ENCODE measurements at places on chromosomes 3 and 15.

- no peak for DNase-seq
Observed at GRCh38 chr3:27311400-27311799, 57.8 kb downstream of the NEK10 start.

- DNase-seq: peak; percentile 7
Observed at GRCh38 chr15:34886134-34886533, 83.4 kb downstream of the AQR start.

DNA sequence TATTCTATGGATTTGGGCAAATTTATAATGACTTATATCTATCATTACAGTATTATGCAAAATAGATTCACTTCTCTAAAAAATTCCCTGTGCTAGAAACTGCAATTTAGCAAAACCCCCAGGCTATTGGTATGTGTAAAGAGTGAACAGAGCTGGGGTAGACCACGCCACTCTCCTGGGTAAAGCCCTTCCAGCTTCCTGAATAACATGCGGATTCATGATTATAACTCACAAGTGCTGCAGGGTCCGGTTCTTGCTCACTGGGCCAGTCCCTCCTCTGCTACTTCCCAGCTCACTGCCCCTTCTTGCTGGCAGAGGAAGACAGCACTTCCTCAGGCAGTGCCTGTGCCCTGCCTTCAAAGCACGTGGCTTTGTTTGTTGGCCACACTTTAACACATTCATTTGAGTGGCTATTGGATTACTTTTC, 4.1 kb downstream of the CD80 start:
- DNase-seq: no peak

GRCh38 chr3:188568736-188569135, 414.8 kb downstream of the LPP start:
- DNase-seq: no peak

- peak; percentile 38 for DNase-seq
Observed at GRCh38 chr3:42159706-42160472, 68.7 kb downstream of the TRAK1 start.

GRCh38 chr3:82000773-82001172, 239.3 kb upstream of the GBE1 start:
- DNase-seq: no peak

GRCh38 chr15:99473981-99474906, 91.5 kb upstream of the MEF2A start:
- DNase-seq: no peak

GRCh38 chr3:168121184-168122017, 25.7 kb upstream of the GOLIM4 start:
- peak; percentile 81 for DNase-seq

DNA sequence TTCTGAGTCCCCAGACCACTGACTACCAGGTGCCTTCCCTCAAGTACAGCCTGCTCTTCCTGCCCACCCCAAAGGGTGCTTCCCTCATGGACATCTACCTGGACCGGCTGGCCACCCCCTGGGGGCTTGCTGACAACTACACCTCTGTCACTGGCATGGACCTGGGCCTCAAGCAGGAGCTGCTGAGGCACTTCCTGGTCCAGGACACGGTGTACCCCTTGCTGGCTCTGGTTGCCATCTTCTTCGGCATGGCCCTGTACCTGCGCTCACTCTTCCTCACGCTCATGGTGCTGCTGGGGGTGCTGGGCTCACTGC, 9.3 kb downstream of the DISP2 start:
- DNase-seq: no peak

DNA sequence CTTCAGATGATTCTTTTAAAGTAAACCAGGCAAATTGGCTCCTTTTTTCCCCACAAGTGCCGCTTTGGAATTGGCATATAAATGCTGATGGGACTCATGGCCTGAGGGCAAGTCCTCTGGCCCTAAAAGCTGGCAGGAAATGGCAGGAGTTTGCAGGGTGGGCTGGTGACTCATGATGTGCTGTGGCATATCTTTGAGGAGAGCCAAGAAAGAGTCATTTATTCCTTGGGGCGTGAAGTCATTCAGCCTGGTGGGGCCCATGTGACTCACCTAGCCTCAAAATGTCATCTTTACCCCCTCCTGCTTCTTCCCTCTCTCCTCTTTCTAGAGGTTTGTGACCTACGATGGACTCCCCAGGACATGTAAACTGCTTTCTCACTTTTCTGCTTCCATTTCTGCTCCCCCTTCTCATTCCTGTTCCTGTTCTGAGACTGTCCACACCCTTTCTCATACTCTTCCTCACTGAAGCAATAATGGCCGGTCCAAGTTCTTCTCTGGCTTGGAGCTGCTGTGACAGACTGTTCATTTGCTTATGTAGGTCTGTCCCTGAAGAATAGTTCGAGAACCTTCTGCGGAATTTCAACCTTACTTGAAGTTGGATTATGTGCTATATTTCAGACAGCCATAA, 326.1 kb downstream of the SATB1 start:
- DNase-seq: peak; percentile 54

- DNase-seq: no peak
Observed at GRCh38 chr15:57025264-57025926, 107.0 kb downstream of the TCF12 start.

GRCh38 chr3:11643201-11643603, 513 bp downstream of the VGLL4 start:
- peak; percentile 59 for DNase-seq

GRCh38 chr3:67540198-67540894, 114.1 kb downstream of the SUCLG2 start:
- no peak for DNase-seq

GRCh38 chr3:196757876-196758739, 18.5 kb downstream of the PAK2 start:
- DNase-seq: no peak

GRCh38 chr15:95990833-95991232, 339.7 kb upstream of the NR2F2 start:
- DNase-seq: no peak

- DNase-seq: no peak
Observed at GRCh38 chr3:172713316-172713715, 2.4 kb upstream of the NCEH1 start.

DNA sequence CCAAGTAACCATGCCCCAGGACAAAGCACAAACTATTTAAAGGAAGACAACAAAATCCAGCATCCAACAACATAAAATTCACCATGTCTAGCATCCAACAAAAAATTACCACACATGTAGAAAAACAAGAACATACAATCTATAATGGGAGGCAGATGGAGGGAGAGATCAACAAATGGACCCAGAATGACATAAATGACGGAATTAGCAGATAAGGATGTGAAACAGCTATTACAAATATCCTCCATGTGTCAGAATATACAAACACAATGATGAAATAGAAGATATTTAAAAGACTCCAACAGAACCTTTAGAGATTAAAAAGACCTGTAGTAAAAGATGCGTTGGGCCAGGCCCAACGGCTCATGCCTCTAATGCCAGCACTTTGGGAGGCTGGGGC, 10.8 kb downstream of the LYSMD4 start:
- no peak for DNase-seq

- no peak for DNase-seq
Observed at GRCh38 chr3:3105815-3106214, 4.4 kb downstream of the IL5RA start.

DNA sequence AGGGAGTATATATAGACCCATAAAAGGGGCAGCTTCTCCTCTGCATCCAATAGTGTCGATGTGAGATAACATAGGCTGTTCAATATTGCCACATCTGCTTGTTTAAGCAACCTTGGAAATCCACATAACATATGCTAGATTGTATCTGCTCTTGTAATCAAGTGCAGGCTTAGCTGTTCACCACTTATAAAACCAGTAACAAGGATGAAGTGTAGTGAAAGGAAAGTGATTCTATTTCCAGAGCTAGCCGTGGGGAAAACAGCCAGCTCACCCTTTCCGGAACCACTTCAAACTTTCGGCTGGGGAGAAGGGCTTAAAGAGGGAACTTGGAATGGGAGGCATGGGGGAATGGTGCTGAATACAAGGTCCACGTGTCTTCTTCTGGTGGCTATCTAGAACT, 204.0 kb downstream of the TAFA4 start:
- peak; percentile 31 for DNase-seq

- no peak for DNase-seq
Observed at GRCh38 chr3:105835606-105836005, 33.2 kb downstream of the CBLB start.

DNA sequence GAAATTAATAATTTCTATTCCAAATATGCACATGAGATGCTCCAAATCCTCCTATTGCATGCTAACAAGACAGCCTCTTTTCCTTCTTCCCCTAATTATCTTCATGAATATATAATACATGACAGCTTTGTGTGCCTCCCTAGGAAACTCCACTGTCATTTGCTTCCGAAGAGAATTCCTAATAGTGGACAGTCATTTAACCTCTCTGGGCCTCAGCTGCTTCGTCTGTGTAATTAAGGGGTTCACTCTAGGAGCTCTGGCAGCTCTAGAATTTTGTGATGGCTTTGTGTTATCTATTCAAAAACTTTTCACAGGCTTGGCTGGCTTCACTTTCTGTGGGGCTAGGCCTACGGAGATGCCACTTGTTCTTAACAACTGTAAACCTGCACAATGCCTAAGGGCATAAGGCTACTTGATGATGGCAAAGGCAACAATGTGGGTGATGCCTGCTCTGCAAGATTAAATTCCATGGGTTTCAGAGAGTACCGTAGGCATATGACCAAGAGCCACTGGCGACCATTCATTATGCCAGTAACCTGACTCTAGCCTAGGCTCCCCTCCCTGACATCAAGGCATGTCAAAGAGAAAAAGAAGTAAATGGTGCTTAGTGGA, 333.8 kb upstream of the UMPS start:
- DNase-seq: no peak

DNA sequence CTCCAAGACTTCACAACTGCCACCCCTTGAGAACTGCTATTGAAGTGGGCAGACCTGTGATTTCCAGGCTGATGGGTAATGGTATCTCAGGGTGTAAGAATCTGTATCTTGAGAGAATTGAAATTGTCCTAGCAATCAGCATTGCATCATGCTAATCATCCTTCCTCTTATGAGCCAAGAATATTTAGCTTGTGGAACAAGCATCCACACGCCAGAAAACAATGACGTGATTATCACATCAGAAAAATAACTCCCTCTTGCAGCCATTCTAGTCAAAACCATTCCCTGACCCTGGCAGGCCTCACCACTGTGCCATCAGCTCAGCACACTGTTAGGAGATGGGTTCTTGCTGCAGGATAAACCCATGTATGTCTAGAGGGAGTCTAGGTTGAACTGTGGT, 6.7 kb downstream of the BCL2L10 start:
- no peak for DNase-seq

DNA sequence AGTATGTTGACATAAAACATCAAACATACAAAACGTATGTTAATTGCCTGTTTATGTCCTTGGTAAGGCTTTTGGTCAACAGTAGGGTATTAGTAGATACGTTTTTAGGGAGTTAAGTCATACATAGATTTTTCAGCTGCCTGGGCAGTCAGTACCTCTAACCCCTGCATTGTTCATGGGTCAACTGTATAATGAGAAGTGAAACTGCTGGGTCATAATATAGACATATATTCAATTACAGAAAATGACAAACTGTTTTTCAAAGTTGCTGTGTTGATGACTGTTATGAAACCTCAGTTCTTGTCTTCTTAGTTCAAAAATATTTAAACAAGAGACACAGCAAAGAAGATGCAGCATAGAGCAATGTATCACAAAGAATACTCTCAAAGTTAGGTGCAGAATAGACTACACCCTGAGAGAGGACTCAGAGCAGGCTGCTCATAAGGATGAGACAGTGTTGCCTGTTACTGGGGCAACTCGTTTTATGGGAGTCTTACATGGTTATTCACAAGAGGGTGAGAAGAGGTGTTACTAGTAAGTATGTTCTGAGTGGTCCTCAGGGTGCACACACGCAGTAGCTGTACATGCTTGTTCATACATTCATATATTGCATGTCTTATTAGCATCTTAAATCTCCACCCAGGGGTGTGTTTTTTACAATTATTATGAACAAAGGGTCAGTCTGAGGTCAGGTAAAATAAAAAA, 53.1 kb upstream of the ADAMTS17 start:
- DNase-seq: no peak

DNA sequence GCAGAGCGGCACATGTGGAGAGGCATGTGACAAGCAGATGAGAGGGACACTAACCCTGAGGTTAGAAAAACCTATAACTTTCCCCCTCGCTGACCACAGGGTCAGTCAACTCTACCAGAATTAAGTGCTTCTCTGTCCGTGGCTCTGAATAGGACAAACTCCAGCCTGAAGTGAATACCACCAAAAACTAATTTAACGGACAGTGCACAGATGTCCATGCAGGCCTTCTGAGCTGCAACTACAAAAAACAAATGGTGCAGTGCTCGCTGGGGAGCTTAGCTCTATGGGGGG, 59.3 kb downstream of the ADCY5 start:
- no peak for DNase-seq

DNA sequence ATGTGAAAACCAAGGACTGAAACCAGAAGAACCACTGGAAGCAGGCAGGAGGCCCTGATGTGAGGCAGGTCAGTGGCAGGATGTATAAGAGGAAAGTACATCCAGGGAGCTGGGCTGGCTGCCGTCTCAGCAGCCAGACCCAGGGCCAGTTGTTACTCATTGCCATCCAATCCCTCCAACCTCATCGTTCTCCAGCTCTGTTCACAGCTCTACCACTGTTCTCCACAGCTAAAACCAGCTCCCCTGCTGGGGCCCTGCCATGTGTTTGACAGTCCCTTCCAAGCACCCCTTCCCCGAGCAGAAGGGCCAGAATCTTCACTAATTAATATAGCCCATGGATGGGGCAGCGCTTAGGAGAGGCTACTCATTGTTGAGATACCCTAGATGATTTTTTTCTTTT, 206.6 kb downstream of the MECOM start:
- DNase-seq: no peak

GRCh38 chr15:99986297-99987118, 253.3 kb upstream of the LYSMD4 start:
- no peak for DNase-seq

- no peak for DNase-seq
Observed at GRCh38 chr3:3806856-3807255, 7.6 kb downstream of the LRRN1 start.

GRCh38 chr3:5005367-5005766, 26.1 kb downstream of the BHLHE40 start:
- no peak for DNase-seq

DNA sequence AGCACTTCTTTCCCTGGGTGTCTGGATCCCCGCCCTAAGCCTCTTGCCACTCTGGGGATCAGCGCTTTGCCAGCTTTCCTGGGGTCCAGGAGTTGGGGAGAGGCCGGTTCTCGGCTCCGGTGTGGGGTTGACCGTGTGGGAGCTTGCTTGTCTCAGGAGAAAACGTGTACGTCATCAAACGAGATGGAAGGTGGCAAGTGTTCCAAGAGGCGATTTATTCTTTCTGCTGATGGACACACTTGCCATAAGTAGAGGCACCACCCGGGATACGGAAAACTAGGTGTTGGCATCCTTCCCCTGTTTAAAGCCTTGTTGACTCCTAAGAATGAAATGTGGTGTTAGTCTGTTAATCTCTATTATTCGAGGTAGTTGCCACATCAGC, 295 bp downstream of the ZWILCH start:
- no peak for DNase-seq

GRCh38 chr15:89091627-89092220, 3.5 kb downstream of the ABHD2 start:
- no peak for DNase-seq

- DNase-seq: no peak
Observed at GRCh38 chr3:17044855-17045254, 160.1 kb downstream of the PLCL2 start.

GRCh38 chr15:33795070-33795469, 173.2 kb upstream of the CHRM5 start:
- DNase-seq: peak; percentile 5
